ENCODE measurements at places on chromosomes 1 and 21. TPM values are rescaled to one million over a fixed set of nuclear protein-coding genes. Genes with fewer than 3 reads are reported as not detected.

DNA sequence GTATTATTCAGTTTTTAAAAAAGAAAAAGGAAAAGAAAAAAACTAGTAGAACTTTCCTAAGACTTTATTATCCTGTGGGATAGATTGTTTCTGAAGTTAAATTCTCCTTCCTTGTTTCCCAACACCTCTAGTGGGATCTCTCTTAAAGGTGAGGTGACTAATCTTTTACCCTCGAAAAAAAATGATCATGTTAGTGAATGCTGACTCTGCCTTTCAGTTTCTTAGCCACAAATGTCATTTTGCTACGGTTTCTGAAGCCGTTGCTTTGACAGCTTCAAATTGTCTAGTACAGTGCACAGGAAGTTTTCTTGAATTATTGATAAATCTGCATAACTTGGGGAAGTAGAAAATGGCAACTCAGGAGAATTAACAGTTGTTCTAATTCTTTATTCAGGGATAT, 13.0 kb upstream of the NEK7 start:
- DNase-seq = no peak

DNA sequence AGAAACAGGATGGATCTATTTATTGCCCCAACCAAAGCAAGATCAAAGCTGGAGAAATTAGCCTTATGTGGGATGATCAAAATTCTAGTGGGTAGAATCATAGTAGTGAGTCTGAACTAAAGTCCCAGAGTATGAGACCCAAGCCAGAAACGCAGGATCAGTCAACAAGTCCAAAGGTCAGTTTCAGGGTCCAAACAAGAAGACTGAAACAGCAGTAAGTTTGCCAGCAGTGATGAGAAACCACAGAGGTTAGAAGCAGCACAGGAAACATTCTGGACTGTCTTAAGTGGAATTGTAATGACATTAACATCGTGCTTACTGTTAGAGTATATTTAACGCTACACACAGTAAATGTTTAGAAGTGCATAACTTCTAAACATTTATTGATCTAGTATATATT, 251.0 kb downstream of the LRRIQ3 start:
- DNase-seq = no peak

DNA sequence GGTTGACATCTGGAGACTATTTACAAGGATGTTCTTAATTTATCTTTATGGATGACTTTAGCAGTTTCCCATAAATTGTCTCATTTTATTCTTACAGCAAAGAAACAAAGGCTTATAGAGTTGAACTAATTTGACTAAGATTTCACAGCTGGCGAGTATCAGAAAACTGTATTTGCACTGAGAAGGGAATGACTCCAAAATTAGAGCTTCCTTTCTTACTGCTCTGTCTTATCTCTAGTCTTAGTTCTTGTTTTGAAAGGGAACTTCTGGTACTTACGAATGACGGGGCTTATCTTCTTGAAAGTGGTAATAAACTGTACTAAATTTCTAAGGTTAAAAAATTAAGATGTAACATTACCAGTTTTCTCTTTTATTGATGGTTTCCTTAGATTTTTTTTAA, 13.6 kb downstream of the CNST start:
- no peak for DNase-seq

- no peak for DNase-seq
These were observed 18.7 kb downstream of the TRMT1L start for GRCh38 chr1:185137896-185138545.

DNA sequence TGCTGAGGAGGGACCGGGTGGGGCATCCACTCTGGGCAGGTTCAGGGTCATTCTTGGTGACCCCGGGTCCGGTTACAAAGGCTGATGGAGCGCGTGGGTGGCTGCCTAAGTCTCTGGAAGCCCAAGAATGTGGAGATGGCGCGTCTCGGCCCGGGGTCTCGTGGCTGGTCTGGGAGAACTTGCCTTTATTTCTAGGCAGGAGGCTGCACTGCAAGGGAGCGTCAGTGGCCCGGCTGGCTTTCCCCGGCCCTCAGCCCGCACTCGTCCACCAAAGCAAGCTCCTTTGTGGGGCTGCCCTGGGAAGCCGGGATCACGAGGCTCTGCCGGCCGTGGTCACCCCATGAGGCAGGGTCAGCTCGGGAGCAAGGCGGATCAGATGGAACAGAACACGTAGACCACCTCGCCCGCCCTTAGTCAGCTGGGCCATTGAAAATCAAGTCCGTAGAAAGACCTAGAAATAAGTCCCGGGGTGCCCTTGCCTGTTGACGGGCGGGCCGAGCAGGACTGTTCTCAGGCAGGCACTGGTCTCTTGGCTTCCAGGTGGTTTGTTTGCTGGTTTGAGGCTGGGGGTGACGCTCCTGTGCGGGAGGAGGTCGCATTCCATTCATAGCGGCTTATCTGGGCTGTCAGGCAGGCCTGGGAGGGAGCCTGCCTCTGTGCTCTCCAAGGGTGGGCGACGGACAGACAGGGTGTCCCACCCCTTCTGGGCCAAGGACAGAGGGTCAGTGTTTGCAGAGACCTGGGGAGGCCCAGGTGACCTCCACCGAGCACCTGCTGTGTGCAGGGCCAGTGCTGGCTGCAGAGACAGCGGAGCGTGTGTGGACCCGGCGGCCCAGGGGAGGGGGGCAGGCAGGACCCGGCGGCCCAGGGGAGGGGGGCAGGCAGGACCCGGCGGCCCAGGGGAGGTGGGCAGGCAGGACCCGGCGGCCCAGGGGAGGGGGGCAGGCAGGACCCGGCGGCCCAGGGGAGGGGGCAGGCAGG, 25.8 kb downstream of the COL18A1 start:
- peak; percentile 69 for DNase-seq

DNA sequence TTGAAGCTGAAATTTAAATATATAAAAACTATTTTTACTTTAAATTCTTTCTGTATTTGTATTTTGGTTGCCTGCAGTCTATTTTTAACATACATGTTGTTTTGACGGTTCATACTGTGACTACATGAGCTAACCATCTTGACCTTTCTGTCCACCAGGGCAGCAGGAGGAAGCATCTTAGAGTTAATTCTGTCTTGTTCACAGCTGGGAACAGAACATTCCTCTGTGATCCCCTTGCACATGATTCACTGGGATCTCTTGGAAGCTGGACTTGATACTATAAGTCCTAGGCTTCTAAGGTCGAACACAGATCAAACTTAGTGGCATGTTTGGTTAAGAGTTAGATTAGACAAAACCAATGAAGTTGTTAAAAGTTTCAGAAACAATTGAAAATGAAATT, 99.7 kb downstream of the NFIA start:
- no peak for DNase-seq

Gene RHBG
- not detected for total RNA-seq

Gene PGLYRP3
- not detected for total RNA-seq

Gene KRTAP8-1
- not detected for total RNA-seq

Data from upper lobe of left lung (tissue), 6 donors.